ENCODE measurements at places on chromosomes 5 and 9.

DNA sequence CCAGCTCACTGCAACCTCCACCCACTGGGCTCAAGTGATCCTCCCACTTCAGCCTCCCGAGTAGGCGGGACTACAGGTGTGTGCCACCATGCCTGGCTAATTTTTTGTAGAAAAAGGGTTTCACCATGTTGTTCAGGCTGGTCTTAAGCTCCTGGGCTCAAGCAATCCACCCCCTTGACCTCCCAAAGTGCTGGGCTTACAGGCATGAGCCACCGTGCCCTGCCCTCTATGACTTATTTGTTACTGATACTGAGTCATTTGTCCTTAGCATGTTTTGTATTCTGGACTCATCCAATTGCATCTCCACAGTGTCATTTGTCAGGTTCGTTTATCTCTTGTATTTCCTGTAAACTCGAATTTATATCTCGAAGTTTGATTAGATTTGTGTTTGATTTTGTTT, 2.7 kb upstream of the ITK start:
- DNase-seq, result no peak

- no peak for DNase-seq
Measured at GRCh38 chr5:10797261-10797660, 36.2 kb upstream of the DAP start.

DNA sequence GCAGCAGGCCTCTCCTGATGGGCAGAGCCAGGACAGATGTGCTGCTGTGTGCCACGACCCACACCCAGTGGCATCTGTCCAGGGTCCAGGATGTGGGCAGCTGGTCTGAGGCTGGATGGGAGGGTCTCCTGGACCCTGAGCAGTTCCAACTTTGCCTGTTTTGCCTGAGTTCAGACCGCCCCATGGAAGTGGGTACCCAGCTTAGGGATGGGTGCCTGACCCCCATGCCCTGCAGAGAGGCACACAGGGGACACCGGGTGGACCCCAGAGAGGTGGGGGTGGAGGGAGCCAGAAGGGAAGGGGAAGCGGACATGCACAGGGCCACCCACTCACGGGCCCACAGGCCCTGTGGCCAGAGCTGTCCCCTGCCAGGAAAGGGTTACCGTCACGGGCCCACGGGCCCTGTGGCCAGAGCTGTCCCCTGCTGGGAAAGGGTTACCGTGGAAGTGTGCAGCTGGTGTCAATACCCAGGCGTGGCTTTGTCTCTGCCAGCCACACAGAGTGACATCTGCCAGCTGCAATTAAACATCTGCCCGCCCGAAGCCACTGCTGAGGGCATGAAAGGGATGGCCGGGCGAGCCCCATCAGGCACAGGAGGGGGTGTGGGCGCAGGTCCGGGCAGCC, 50.0 kb downstream of the NACC2 start:
- DNase-seq, result no peak

DNA sequence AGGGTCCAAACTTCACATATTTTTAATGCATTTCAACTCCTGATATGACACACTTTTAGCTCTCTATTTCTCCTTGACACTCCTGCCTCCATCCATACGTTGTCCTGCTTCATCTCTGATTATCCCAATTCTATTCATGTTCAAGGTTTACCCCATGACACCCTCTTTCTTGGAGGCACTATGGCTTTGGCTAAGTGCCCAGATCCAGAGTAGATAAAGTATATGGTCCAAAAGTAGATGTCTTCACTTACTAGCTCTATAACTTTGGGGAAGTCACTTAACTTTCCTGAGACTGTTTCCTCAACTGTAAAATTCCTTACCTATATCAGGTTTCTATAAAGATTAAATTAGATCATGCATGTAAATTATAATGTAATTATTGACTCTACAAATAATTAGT, 36.1 kb downstream of the SLC22A5 start:
- DNase-seq, result no peak

GRCh38 chr5:125365747-125366146, 619.3 kb upstream of the ZNF608 start:
- DNase-seq, result no peak

GRCh38 chr5:56898213-56898612, 11.2 kb upstream of the SETD9 start:
- DNase-seq, result no peak

DNA sequence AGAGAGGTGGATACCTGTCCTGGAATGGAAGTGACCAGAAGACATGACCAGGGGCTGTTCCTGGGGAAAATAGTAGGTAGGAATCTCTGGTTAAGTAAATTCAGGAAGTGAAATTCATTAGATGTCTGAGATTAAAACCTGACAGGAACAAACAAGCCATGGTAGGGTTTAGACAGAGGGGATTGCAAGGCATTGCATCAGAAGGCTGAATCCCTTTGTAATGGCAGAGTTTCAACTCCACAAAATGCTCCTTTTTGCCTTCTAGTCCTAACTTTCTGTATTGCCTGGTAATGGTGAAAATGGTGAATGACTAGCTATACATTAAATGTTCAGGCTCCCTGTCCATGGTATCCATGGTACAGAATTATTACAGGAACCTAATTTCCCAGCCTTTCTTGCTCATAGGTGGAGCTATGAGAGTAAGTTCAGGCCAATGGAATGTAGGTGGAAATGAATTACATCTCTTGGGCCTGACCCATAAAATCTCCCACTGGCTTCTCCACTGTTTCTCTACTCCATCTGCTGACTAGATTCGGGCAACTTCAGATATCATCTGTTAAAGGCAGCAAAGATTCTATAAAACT, 113.4 kb upstream of the CNTLN start:
- DNase-seq, result no peak

- DNase-seq, result no peak
Measured at GRCh38 chr9:88075966-88076285, 62.3 kb downstream of the SPATA31C2 start.

DNA sequence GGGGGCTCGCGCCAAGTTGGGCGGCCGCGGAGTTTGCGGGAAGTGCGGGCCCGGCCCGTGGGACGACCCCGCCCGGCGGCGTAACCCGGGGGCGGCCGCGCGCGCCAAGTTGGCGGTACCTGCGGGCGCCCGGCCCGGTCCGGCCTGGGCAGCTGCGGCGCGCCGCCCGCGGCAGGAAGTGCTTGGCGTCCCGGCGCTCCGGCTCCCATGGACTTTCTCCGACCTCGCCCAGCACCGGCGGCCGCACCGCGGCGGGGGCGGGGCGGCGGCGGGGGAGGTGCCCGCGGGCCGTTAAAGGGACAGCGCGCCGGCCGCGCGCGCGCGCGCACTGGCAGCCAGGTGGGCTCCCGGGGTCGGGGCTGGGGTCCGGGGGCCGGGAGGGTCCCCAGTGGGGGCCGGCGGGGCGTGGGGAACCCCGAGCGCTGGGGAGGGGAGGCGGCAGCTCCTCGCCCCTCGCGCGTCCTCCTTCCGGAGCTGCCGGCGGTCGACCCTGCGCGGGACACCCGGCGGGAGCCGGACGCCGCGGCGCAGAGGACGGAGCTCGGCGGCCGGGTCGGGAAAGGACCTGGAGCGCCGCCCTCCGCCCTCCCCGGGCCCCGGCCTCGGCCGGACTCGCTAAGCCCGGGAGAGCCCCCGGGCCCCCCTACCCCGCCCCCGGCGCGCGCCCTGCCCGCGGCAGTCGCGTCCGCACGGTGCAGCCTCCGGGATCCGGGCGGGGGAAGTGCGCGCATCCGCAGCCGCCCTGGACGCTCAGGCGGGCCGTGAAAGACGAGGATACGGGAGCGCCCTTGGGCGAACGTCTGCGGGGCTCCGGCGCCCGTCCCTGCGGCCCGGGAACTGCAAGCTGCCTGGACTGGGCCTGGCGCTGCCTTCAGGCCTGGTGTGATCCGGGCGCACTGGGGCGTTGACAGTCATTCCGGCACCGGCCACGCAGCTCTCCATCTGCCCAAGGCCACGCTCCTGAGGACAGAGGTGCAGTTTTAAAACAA, at the start of gene NACC2:
TSS of gene NACC2 (minus strand) at position 220 of the 989 bp plus-strand sequence. CDS start 44,768 bp downstream, outside the sequence.
- no peak for DNase-seq

- DNase-seq, result no peak
Measured at GRCh38 chr5:119991625-119992024, 362.3 kb downstream of the FAM170A start.

- DNase-seq, result peak; percentile 38
Measured at GRCh38 chr9:97632248-97632984, 752 bp downstream of the TSTD2 start.

GRCh38 chr9:136881691-136882108, 4.6 kb upstream of the TRAF2 start:
- no peak for DNase-seq

DNA sequence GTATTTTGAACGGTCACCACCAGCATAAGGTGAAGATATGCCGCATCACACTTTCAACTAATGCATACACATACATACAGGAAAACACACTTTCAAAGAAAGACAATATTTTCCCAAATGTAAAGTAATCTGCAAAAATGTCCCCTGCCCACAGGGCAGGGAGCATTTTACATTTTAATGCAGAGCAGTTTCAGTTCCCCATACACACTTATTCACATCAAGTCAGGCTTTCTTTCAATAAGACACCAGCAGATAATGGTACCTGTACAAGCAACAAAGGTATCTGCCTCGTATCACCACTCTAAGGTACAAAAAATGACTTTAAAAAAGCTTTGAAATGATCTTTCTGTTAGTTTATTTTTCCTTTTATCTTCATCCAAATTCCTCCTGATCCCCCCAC, 247.1 kb upstream of the CCNG1 start:
- DNase-seq, result no peak

GRCh38 chr5:114734238-114734637, 372.4 kb downstream of the KCNN2 start:
- no peak for DNase-seq

DNA sequence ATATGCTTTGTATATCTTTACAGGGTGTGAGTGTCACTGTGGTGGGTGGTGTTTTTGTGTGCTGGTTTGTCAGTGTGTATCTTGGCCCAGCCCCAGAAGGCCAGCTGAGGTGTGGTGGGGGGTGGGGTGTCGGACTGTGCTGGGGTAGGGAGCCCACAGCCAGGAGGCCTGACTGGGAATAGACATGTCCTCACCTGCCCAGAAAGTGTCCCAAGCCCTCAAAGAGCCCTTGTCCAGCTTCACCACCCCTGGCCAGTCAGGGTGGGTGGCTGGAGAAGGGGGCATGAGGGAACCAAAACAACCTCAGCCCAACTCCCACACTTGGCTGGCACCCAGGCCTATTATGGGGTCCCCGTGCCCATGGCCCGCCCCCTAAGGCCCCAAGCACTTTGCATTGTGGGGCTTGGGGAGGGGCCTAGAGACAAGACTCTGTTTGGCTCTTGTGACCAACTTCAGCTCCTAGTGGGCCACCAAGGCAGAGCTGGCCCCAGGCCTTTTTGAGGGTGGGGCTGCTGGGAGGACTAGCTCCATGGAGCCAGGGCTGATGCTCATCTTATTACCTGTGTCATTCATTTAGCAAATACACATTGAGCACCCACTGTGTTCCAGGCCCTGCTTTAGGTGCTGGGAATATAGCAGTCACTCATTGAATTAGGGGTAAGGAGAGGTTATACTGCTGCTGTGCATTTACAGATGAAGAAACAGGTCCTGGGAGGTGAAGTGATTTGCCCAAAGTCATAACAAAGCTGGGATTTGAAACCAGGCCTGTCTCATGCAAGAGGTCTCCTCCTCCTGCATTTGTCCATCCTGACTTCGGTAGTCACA, 56.2 kb upstream of the PSD2 start:
- no peak for DNase-seq

- no peak for DNase-seq
Measured at GRCh38 chr5:132865668-132866341, 464 bp downstream of the GDF9 start.

- no peak for DNase-seq
Measured at GRCh38 chr5:158117467-158118160, 258.7 kb upstream of the CLINT1 start.

- no peak for DNase-seq
Measured at GRCh38 chr9:2060424-2060823, 45.3 kb downstream of the SMARCA2 start.

GRCh38 chr5:86465052-86465838, 152.5 kb upstream of the COX7C start:
- DNase-seq, result no peak

GRCh38 chr5:179823937-179824744, 3.4 kb downstream of the SQSTM1 start:
- no peak for DNase-seq

DNA sequence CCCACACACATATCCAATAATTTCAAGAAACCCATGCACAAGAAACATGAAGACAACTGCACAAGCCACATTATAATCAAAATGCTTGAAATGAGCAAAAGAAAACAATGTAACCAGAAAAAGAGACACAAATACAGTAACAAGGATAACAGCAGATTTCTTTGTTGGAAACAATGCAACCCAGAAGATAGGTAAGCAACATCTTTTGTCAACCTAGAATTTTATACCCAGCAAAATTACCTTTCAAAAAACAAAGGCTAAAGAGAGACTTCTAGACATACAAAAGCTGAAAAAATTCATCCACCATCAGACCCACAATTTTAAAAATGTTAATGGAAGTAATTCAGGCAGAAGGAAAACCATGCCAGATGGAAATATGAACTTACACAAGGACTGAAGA, 5.0 kb upstream of the COL23A1 start:
- DNase-seq, result no peak

GRCh38 chr9:97918611-97919010, 3.7 kb downstream of the TRMO start:
- no peak for DNase-seq

- DNase-seq, result no peak
Measured at GRCh38 chr9:135252980-135253304, 165.5 kb downstream of the OLFM1 start.

DNA sequence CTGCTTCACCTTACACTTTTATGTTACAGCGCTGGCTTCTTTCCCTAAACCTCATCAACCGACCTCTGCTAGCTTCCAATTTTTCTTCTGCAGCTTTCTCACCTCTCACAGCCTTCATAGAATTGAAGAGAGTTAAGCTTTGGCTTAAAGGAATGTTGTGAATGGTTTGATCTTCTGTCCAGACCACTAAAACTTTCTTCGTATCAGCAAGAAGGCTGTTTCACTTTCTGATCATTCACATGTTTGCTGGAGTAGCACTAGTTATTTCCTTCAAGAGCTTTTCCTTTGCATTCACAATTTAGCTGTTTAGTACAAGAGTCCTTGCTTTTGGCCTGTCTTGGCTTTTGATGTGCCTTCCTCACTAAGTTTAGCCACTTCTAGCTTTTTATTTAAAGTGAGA, 49.5 kb downstream of the NR3C1 start:
- DNase-seq, result no peak

- DNase-seq, result no peak
Measured at GRCh38 chr5:35540002-35540401, 77.7 kb upstream of the SPEF2 start.

DNA sequence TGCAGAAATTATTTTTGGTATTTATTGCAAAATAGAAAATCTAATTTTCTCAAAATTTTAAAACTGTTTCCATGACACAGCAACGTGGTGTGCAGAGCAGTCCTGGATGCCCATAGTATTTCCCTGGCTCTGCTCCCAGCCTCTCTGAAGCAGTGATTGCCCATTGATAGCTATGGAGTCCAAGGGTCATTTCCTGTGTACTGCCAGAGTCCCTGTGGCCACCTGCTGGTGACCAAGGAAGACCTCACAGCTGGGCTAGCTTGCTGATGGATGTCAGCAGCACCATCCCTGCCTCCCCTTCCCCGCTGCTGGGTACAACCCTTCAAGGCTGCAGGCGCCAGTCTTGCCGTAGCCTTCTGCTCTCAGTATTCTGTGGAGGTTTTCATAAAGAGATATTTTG, 184.1 kb downstream of the DIRAS2 start:
- no peak for DNase-seq

Data from AG04449 (cell line).